RKO (cell line): ENCODE measurements at places on chromosomes 1 and 21.

DNA sequence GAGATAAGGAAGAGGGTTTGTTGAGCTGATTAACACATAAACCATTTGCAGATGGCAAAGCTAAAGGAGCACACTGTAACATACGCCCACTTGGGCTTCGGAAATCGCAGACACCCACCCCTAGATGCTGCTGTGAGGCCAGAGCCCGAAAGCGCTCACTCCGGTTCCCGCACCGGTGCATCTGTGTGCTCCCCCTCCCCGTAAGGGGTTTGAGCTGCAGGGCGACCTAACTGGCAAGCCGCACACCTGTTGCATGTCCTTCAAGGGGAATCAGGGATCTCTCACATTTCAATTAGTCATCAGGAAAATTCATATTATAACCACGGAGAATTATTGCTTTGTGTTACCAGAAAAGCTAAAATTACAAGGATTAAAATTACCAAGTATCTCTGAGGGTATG is 1.4 kb upstream of the CFH start:
- DNase-seq: no peak

DNA sequence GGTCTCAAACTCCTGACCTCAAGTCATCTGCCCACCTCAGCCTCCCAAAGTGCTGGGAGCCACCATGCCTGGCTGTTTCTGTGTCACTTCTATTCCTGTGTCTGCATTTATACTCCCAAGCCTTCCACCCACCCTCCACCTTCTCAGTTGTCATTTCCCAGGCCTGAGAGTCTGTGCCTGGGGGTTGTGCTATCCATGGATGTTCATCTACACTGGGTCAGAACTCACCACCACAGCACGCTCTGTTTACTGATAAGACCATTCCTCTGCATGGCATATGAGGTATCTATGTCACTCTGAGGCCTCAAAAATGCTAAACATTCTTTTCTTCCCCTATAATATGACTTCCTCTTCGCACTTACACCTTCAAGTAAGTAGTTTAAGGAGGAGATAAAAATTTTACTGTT is 6.1 kb downstream of the NENF start:
- DNase-seq: no peak

GRCh38 chr1:221714227-221715152 is 27.4 kb downstream of the DUSP10 start:
- DNase-seq: no peak

DNA sequence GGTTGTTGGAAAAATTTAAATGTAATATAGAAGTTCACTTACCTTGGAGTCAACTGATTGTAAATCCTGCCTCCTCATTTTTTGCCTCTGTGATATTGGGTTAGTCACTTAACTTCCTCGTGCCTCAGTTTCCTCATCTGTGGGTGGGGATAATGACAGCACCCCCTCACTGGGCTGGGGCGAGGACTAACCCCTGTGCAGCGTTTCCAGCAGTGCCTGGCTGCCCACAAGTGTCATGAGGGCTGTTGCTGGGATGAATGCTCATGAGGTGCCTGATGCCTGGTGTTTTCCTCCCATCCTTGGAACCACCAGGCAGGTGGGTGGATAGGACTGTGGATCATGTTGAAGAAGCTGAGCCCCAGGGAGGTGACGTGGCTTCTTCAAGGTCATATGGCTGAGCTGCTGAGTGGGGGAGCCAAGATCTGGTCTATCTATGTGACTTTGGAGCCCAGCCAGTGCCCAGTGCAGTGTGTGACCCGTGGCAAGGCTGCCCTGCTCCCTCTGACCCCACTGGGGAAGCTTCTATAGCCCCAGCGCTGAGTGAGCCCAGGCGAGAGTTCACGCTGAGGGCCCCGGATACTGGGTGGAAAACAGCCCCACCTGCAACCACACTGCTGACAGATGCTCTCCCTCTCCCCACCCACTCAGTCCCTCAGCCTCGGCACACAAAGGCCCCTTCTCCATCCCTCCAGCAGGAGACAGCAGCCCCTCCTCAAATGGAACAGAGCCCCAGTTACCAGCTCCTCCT is 446.0 kb downstream of the PTPRU start:
- no peak for DNase-seq

- DNase-seq: no peak
Measured at GRCh38 chr1:30340934-30341333, 382.5 kb downstream of the MATN1 start.
